ENCODE measurements at places on chromosomes 4 and X.

DNA sequence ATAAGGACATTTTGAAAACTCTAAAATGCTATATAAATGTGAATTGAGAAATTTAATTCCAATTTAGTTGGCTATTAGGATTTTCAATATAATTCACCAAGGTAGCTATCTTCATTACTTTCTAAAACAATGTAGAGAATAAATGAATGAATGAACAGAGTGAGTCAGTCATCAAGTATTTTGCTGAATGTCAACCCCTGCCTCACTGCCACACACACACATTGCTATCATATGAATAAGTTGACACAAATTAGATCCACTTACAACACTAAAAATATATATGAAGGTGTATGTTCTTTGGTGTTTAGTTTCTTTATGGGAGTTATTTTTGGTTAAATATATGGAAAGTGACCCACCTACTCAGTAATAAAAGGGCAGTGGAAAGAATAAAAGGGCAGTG lies 141.4 kb upstream of the SMIM10 start:
- no peak for DNase-seq

GRCh38 chrX:17500145-17500579 lies 125.2 kb downstream of the NHS start:
- no peak for DNase-seq

DNA sequence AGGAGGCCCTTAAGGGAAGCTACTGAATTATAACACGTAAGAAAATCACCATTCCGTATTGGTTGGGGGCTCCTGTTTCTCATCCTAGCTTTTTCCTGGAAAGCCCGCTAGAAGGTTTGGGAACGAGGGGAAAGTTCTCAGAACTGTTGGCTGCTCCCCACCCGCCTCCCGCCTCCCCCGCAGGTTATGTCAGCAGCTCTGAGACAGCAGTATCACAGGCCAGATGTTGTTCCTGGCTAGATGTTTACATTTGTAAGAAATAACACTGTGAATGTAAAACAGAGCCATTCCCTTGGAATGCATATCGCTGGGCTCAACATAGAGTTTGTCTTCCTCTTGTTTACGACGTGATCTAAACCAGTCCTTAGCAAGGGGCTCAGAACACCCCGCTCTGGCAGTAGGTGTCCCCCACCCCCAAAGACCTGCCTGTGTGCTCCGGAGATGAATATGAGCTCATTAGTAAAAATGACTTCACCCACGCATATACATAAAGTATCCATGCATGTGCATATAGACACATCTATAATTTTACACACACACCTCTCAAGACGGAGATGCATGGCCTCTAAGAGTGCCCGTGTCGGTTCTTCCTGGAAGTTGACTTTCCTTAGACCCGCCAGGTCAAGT lies 6.9 kb upstream of the MSANTD1 start:
- no peak for DNase-seq

DNA sequence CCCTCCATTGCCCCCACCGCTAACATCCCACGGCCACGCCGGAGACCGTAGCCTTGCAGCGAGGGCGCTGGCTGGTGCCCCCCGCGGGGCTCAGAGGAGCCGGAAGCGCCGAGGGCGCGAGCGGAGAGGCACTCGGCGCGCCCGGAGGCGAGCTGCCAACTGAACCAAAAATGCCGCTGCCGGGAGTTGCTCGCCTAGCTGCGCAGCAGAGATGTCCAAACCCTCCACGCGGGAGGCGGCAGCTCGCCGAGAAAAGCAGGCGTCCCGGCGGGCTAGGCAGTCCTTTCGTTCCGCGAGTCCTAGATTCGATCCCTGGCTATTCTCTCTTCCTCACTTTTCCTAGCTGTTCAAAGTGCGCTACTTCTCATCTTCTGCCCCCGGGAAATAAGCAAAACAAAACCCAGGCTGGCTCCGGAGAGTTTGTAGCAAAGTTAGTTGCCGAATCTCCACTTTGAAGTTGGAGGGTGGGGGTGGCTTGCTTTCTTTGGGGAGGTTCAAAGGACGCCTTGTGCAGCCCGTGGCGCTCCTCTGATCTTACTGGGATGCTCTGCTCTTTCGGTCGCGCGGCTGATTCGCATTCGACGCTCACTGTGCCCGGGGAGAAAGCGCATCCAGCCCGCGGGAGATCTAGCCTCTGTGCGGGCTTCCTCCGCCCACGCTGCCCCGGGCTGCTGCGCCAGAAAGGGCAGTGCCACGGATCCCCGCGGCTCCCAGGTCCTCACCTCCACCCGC lies 723 bp downstream of the NKX6-1 start:
- DNase-seq = no peak

DNA sequence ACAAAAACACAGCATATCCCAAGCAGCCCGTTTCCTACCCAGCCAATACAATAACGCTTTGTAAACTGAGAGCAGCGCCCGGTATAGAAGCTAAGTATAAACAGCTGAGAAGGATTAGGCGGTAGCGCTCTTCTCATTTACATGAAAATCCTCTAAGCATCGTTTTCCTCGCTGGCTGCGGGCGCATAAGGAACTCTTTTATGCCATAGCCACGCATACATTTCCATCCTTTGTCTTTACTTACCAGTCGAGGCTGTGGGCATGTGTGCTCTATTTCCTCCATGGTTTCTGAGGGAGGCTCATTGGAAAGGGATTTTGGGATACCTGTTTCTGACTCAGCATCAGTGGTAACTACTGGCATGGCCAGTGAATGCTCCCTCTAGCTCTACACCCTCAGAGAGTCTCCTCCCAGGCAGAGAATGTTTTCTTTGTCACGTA lies 383 bp downstream of the PCYT1B start:
- no peak for DNase-seq

Measured in memory B cell (primary cell).